ENCODE measurements at places on chromosomes 16 and 17.

GRCh38 chr17:4543557-4544026, 11.6 kb downstream of the MYBBP1A start:
- H3K27me3 ChIP-seq, result no peaks in the 10 kb centered on the region
- no peak for DNase-seq
- H3K36me3 ChIP-seq, result no peaks in the 10 kb centered on the region
- H3K27ac ChIP-seq, result no peak overlapping the region
- no peak overlapping the region for H3K4me3 ChIP-seq

- no peak for DNase-seq
- no peaks in the 10 kb centered on the region for H3K4me1 ChIP-seq
- no peaks in the 10 kb centered on the region for H3K36me3 ChIP-seq
- H3K27ac ChIP-seq, result no peak overlapping the region
- H3K4me3 ChIP-seq, result no peak overlapping the region
- peaks cover 8% of the 10 kb centered on the region for H3K27me3 ChIP-seq
Observed at GRCh38 chr16:88354229-88355092, 28.3 kb upstream of the ZNF469 start.

DNA sequence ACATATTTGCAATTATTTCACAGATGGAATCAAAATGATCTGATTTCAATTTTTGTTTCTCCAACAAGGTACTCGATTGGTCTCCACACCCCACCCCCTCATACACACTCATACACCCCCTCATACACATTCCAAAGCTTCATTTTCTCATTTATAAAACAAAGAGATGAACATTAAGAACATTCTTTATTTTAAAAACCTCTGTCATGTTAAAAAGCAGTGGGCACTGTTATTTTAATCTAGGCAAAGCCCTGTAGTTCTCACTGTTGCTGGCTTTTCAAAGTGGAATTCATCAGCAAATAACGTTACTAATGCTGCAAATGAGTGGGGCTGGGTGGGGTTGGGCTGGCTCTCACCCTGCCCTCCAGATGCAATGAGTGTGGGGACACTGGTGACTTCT, 289.6 kb upstream of the ASIC2 start:
- H3K36me3 ChIP-seq, result peaks cover 6% of the 10 kb centered on the region
- no peak overlapping the region for H3K4me3 ChIP-seq
- H3K27me3 ChIP-seq, result peaks cover 9% of the 10 kb centered on the region
- no peaks in the 10 kb centered on the region for H3K4me1 ChIP-seq

DNA sequence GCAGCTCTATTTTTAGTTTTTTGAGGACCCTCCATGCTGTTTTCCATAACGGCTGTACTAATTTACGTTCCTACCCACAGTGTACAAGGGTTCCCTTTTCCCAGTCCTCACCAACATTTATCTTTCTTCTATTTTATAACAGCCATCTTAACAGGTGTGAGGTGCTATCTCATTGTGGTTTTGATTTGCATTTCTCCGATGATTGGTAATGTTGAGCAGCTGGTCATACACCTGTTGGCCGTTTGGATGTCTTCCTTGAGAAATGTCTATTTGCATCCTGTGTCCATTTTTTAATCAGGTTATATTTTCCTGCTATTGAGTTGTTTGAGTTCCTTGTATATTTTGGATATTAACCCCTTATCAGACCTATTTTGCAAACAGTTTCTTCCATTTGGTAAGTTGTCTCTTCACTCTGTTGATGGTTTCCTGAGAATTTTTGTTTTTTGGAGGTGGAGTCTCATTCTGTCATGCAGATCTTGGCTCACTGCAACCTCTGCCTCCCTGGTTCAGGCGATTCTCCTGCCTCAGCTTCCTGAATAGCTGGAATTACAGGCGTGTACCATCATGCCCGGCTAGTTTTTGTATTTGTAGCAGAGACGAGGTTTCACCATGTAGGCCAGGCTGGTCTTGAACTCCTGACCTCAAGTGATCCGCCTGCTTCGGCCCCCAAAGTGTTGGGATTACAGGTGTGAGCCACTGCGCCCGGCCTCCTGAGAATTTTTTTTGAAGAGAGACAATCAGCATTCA, 279.6 kb downstream of the SNX29 start:
- no peaks in the 10 kb centered on the region for H3K27me3 ChIP-seq
- H3K4me3 ChIP-seq, result peak overlapping the region; percentile 78
- peaks cover 52% of the 10 kb centered on the region for H3K4me1 ChIP-seq
- no peak for DNase-seq
- H3K36me3 ChIP-seq, result peaks cover 10% of the 10 kb centered on the region
- no peak overlapping the region for H3K27ac ChIP-seq

DNA sequence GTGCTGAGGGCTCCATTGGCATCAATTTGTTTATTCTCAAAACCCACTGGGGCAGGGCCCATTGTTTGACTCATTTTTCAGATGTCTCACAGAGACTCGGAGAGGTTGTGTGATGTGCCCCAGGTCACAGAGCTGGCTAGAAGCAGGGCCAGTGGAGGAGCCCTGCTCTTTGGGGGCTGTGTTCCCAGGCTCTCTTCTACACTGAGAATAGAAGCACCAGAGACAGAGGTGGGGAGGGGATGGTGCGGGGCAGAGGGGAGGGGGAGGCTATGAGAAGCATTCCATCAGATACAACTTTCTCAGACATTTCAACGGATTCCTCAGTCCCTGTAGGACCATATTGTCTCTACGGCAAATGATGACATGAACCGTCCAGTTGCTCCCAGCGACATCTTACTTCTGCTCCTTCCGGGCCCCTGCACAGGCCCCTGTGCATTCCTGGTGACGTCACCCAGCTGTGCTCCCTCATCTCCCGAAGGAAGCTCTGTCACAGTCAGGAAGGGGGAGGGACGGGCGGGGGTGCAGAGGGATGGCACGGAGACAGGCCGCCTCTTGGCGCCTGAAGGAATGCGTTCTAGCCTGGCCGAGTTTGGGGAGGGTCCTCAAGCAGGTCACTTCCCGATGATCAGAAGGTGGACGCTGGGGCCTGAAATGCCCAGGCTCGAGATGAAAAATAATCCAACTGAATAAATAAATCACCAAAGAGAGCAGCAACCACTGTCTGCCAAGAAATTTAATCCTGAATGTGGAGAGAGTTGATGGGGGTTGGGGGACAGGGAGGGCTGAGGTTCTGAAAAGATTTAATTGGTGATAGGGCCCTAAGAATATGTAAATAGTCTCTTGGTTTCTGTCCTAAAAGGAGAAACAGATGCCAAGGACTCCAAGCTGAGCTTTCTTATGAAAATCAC, 114.1 kb downstream of the NOG start:
- no peak overlapping the region for H3K27ac ChIP-seq
- no peak for DNase-seq
- no peaks in the 10 kb centered on the region for H3K36me3 ChIP-seq
- no peaks in the 10 kb centered on the region for H3K4me1 ChIP-seq

GRCh38 chr17:45809499-45809898, 25.4 kb downstream of the CRHR1 start:
- H3K27ac ChIP-seq, result no peak overlapping the region
- no peak for DNase-seq
- no peaks in the 10 kb centered on the region for H3K4me1 ChIP-seq
- no peak overlapping the region for H3K4me3 ChIP-seq
- H3K36me3 ChIP-seq, result no peaks in the 10 kb centered on the region
- peaks cover 24% of the 10 kb centered on the region for H3K27me3 ChIP-seq
